ENCODE measurements at places on chromosomes 11 and 22. TPM values are rescaled to one million over a fixed set of nuclear protein-coding genes. Genes with fewer than 3 reads are reported as not detected.

COX8A gene
- 1,196 TPM for total RNA-seq

PLAAT4 gene
- 47.6 TPM for total RNA-seq

SMIM38 gene
- 2.8 TPM for total RNA-seq

CARD18 gene
- total RNA-seq, result not detected

SIK2 gene
- total RNA-seq, result 13.0 TPM

DNA sequence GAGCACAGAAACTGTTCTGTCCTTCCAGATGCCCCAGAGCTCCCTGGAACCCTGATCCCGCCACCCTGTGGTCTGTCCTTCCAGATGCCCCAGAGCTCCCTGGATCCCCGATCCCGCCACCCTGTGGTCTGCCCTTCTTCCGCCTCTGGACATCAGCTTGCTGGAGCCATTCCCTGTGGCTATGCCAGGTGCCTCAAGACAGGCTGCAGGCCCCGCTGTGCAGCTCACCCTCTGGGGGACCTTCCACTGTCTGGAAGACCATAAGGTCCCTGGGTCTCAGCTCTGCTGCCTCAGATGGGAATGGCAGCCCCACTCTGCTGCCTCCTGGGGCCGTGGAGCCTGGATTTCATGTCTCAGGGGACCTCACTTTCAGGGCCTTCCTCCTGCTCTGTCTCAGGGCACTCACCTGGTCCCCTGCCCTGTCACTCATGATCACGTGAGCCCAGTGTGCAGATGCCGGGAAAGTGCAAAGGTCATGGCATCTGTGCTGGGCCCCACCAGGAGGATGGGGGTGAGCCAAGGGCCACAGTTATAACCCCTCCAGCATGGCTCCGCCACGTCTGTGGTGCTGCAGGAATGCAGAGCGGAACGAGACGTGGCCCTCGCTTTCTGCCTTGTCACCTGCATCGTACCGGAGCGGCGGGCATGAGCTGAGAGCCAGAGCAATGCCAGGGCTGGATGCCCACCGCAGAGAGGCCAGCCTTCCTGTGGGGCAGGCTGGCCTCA, 1520.7 kb downstream of the BRD1 start:
- no peak for DNase-seq

DNA sequence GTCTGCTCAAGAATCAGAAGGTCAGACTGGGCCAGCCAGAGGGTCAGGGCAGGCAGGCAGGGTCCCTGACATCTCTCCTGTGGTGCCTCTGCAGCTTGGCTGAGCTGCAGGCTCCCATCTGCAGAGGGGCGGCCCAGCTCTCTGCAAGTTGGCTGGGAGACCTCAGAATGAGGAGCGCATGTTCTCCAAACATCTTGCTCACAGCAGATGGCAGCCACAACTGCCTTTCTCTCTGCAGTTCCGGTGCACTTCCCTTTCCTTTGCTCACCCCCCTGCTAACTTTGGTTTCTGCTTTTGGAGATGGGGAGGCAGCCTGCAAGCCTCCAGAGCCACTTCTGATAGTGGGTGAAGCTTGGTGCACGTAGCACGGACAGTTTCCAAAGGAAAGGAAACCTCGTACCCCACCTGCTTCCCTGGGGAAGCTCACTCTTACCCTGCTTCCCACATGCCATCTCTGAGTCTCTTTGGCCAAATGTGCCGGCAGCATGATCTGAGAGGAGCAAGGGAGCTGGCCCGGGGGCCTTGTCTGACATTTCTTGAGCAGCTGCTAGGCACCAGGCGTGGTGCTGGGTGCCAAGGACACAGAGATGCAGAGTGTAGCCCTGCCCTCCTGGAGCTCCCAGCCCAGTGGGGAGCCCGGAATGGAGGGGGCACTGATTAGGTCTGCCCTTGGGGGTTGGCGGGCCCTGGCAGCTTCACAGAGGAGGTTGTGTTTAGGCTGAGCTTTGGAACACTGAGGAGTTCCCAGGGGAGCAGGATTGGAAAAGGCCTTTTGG, 18.2 kb downstream of the DAGLA start:
- DNase-seq, result no peak

DEFB131B gene
- not detected for total RNA-seq

DNA sequence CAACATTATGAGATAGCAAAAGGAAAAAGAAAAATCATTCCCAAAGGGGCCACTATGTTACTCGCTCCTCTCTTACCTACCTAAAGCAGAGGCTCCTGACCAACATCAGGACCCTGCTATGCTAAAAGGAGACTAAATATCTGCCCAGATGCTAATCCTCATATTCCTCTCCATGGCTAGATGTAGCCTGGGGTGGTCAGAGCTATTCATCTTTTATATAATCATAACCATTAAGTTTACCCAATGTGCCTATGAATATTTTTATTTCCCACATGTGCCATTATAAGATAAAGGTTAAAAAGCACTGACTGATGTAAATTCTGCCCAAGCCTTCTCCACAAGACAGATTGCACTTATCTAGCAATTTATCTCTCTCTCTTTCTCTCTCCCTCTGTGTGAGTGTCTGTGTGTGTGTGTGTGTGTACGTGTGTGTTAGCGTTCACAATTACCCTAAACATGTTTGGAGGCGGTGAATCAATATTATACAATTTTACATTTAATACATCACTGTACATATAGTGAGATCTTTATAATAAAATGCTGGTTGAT, 41.2 kb upstream of the ANO5 start:
- no peak for DNase-seq

DNA sequence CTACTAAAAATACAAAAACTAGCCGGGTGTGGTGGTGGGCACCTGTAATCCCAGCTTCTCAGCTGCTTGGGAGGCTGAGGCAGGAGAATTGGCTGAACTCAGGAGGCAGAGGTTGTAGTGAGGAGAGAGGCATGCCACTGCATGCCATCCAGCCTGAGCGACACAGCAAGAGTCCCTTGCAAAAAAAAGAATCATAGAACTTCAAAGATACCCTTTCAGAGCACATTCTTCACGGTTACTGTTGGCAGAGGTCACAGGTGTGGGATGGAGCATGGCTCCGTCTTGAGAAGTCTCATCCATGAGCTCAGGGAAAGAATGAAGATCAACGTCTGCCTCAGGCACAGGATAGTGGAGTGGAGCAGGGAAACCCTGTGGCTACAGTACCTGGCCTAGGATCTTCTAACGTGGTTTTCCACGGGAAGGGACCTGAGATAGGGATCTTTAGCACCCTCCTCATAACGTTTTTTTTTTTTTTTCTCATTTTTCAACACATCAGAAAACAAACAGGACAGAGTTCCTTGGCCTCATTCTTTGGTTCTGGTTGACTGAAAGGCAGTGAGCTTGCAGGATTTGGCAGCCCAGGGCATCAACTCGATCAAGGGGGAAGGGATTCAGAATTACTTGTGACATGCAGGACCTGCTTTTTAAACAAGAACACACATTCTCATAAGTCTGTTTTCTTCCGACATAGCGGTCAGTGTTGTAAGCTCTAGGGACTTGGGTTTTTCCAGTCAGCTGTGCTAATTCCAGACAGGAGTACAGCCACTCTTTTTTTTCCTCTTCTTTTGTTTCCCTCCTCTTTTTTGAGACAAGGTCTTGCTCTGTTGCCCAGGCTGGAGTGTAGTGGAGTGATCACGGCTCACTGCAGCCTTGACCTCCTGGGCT, 22.8 kb downstream of the F2 start:
- DNase-seq, result no peak

DNA sequence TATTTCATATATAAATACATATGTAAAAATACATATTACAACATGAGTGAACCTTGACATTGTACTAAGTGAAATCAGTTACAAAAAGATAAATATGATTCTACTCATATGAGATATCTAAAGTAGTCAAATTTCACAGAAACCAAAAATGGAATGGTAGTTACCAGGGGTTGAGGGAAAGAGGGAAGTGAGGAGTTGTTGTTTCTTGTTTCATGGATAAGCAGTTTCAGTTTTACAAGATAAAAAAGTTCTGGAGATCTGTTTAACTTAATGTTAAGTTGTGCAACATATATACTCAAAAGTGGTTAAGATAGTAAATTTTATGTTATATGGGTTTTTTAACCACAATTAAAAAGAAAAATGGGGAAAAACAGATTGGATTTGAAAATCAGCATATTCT, 107.7 kb downstream of the ELP4 start:
- DNase-seq, result no peak

NPTXR gene
- total RNA-seq, result 36.2 TPM

SCGB1A1 gene
- 6.8 TPM for total RNA-seq

- no peak for DNase-seq
Measured at GRCh38 chr22:30471616-30472318, at the start of gene SEC14L3. Gene SEC14L3 (minus strand): TSS chr22:30472017. CDS start chr22:30471958, 59 bp downstream.

DERL3 gene
- total RNA-seq, result 6.9 TPM

NXF1 gene
- 75.6 TPM for total RNA-seq

SGSM1 gene
- total RNA-seq, result 4.1 TPM

ACR gene
- 13.1 TPM for total RNA-seq

THOC5 gene
- total RNA-seq, result 27.5 TPM

- no peak for DNase-seq
Measured at GRCh38 chr11:122808478-122808869, 29.8 kb upstream of the CRTAM start.

RASL10A gene
- 15.1 TPM for total RNA-seq

DNA sequence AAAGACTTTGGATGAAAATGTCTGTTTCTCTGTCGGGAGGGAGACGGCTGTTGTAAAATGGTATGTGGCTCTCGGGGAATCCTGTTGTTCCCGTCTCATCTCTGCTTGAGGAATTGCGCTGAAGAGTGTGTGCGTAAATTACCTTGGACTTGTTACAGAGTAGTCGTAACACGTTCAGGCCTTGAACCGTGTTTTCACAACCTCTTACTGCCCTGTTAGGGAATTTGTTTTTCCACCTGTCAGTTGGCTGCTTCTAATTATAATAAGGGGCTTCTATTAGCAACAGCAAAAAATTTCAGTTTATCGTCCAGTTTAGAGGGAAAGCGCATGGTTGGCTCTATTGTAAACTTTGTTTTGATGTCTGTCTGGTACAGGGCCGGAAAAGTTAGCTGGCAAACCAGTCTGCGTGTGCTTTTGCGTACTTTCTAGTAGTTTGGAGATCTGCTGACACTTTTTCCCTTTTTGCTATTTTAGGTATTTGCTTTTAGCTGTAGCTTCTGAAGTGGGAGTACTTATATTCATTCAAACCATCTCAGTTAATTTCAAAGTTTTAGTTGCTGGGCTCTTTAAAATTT, 1.5 kb downstream of the HIPK3 start:
- peak; percentile 53 for DNase-seq

DNA sequence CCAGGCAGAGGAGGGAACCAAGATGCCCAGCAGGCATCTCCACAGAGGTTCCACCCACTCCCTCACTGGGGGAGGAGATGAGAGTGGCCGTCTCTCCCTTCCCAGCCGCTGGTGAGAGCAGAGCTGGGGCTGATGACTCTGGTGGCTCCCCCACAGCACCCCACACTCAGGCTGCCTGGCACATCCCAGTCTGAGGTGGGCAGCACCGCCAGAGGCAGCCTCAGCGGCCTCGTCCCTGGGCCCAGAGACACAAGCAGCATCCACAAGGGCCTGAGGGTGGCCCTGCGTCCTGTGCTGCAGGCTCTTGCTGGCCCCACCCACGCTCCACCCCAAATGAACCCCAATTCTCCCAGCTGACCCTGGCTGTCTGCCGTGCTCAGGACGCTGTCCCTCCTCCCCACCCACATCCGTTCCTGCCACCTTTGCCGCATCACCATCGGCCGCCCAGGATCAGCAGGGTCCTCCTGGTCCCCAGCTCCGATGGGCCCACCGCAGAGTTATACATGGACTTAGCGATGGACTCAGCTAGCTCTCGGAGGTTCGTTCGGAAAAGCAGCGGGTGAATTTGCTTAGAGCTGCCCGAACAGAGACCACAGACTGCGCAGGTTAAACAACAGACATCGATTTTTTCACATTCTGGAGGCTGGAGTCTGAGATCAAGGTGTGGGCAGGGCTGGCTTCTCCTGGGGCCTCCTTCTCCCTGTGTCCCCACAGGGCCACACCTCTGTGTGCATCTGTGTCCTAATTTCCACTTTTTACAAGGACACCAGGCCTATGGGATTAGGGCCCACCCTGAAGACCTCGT, 20.2 kb upstream of the CTSD start:
- no peak for DNase-seq

- no peak for DNase-seq
Measured at GRCh38 chr11:1640076-1640946, 10.7 kb downstream of the KRTAP5-5 start.

DNA sequence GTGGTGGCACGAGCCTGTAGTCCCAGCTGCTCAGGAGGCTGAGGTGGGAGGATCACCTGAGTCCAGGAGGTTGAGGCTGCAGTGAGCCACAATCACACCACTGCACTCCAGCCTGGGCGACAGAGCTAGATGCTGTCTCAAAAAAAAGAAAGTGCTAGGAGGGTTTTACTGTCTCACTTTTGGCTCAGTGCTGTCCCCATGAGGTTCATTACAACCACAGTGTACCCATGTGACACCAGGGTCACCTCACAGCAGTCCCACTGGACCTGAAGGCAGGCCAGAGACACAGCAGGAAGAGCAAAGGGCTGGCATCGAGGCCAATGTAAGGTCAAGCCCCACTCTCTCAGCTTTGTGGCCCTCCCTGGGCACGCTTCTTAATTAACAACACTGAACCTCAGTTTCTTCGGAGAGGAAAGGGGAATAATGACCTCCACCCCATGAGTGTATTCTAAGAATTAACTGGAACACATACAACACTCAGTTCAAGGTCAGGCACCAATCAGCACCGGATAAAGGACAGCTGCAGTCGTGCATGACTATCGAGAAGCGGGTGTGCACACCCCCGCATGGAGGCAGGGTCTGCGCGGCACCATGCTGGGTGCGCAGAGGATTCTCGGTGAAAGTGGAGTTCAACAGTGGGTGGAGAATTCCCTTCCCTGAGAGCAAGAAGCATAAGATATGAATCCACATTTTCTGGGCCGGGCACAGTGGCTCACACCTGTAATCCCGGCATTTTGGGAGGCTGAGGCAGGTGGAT, 30.9 kb upstream of the BAIAP2L2 start:
- no peak for DNase-seq

PKNOX2 gene
- total RNA-seq, result 14.7 TPM

C1QTNF4 gene
- total RNA-seq, result 2.1 TPM

MISFA gene
- 7.3 TPM for total RNA-seq

- no peak for DNase-seq
Measured at GRCh38 chr11:35605706-35606105, 12.6 kb upstream of the FJX1 start.

GRCh38 chr11:112322173-112322790, 61.6 kb upstream of the PLET1 start:
- DNase-seq, result no peak

DNA sequence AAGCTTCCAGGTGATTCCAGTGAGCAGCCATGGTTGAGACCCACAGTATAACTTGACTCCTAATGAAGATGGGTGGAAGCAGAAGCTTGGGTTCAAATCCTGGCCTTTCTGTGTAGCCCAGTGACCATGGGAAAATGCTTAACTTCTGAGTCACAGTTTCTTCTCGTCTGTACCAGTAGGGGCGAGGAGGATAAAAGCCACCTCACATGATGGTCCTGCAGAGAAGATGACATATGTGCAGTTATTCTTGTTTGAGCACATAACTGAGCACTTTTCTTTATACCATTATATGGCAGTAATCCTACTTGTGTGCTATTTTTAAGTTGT, 4.9 kb downstream of the TMEM109 start:
- DNase-seq, result no peak

TAF6L gene
- total RNA-seq, result 36.2 TPM

FOLR1 gene
- total RNA-seq, result not detected

- no peak for DNase-seq
Measured at GRCh38 chr11:94450048-94450447, 43.6 kb downstream of the MRE11 start.

Measured in prostate gland (tissue), 2 donors.